Cortex of kidney (tissue), 1 donor: ENCODE measurements at places on chromosomes 12 and 14.

DNA sequence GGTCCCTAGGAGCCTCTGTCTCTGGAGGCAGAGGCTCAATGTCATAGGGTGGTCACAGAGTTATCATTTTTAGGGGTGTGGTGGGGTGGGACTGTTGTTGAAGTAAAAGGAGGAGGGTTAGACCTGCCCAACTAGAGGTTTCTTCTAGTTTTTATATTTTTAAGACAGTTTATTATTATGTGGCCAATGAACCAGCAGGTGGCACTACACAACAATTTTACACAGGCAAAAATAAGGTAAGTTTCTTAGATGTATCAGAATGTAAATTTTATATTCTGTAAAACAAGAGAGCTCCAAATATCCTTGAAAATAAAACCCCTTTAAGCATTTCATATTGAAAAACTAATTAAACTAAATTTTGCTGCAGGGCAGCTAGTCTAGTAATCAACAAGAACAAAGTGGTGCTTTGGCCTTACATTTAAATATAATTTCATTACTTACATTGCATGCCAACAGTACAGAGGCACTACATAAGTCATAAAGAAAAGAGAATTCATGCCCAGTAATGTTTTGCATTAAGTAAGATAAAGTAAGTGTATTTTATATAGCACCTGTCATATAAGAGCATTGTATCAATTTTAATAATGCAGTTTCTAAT, 22.2 kb upstream of the OVCH1 start:
- no peak for DNase-seq

GRCh38 chr12:1380171-1380851, 214.1 kb downstream of the FBXL14 start:
- DNase-seq: no peak

DNA sequence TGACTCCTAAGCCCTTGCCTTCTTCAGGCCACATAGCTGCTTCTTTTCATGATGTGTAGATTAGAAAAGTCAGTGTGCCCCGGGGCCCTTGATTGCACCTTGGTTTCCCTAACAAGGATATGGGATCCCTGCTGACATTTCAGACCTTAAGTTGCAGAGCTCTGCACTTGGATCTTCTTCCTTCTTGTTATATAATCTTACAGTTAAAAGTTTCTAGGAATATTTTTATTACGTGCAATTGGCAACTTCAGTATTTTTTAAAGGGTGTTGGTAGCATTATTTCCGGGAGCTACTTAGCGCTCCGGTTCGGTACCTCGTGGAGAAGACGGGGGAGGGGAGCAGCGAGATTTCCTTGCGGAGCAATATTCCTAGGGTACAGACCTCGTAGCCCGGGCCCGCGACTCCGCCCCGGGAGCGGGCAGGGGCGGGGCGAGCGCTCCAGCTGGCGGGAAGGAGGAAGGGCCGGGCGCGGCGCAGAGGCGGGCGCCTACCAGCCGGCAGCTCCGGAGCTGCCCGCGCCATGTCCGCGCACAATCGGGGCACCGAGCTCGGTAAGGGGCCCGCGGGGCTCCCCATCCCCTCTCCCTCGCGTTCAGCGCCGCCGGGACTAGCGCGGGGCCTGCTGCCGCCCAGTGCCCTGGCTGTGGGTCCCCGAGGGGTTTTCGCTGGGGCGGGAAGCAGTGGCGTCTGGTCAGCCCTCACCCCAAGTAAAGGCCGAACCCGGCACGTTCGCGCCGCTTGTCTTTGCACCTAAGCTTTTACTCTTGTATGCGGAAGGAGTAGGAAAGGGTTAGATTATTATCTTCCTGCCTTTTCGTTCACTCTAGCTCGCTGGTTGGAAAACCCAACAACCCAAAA, at the start of gene DERA:
Gene DERA (plus strand): TSS at position 469 of the 858 bp plus-strand sequence. CDS start 52 bp downstream, at position 521.
- DNase-seq: no peak

GRCh38 chr14:24607081-24607480, 2.4 kb downstream of the GZMH start:
- DNase-seq: no peak

GRCh38 chr14:105474483-105475268, at the start of gene CRIP2:
Gene CRIP2 (plus strand): TSS chr14:105474821. CDS start chr14:105474863, 42 bp downstream.
- DNase-seq: no peak

GRCh38 chr12:43196268-43196907, 355.6 kb downstream of the ADAMTS20 start:
- no peak for DNase-seq

DNA sequence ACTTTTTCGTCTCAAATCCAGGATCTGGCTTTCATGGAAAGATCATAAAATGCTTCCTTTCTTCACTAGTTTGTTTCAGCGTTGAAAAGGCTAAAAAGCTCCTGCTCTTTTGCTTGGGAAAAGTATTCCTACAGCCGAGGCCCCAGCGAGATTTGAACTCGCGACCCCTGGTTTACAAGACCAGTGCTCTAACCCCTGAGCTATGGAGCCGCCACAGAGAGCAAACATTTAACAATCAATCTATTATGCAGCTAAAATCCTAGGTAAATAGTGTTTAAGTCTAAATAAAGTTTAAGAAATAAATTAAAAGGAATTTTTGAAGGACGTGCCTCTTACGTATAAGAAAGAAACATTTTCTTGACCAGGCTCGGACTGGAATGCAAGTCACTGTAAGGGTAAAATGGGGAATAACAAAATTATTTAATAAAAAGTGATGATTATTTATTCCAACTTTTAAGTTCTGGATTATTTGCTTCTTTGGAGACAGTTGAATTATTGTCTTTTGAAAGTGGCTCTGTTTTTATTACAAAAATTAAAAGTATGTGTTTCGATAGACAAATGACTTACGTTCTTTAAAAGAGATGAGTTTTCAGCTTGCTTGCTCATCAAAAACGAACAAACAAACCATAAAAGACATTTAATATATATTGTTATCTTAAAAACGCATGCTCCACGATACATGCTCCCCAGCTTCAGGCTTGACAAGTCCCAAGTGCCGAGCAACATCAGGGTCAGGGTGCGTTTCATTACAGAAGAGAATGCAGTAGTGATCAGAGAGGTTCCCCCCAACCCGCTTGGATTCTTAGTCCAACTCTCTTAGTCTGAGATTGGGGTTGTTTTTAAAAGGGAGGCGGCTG, 10.2 kb downstream of the OR6S1 start:
- DNase-seq: no peak

GRCh38 chr12:9943240-9943639, 11.1 kb upstream of the CLEC2A start:
- DNase-seq: no peak

- no peak for DNase-seq
Observed at GRCh38 chr14:91098591-91098990, 15.3 kb upstream of the DGLUCY start.

- no peak for DNase-seq
Observed at GRCh38 chr14:81784084-81784483, 250.4 kb upstream of the SEL1L start.

DNA sequence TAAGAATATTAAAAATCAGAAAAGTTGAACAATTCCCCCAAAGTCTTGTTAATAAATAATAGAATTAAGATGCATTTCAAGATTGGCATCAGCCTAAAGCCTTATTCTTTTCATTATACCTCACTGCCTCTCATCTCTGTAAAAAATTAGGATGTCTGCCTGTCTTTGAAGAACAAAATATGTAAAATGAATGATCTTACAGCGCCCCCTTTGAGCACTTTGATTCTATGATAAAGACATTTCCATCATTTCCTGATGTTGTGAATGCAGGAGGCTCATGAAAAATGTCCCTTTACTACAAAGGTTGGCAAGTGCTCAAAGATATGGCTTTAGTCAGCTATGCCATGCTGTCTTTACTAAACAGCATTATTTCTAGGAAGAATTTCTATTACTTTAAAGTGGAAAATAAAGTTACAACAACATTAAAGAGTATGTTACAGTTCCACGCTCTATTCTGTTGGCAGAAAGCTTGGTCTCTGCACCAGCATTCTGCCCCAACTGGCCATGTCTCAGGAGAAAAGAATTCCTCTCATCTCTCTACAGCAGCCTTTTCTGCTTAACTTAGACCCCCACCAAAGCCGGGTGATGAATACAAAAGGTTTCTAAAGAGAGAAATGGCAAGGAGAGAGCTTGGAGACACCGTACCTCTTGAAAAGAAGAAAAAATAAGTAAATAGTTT, 95.1 kb downstream of the LLPH start:
- no peak for DNase-seq

GRCh38 chr12:67741270-67741669, 92.7 kb downstream of the DYRK2 start:
- DNase-seq: no peak

GRCh38 chr14:71918955-71919354, 13.3 kb upstream of the RGS6 start:
- no peak for DNase-seq

- DNase-seq: no peak
Observed at GRCh38 chr12:124040291-124040690, 67.3 kb downstream of the ZNF664 start.

DNA sequence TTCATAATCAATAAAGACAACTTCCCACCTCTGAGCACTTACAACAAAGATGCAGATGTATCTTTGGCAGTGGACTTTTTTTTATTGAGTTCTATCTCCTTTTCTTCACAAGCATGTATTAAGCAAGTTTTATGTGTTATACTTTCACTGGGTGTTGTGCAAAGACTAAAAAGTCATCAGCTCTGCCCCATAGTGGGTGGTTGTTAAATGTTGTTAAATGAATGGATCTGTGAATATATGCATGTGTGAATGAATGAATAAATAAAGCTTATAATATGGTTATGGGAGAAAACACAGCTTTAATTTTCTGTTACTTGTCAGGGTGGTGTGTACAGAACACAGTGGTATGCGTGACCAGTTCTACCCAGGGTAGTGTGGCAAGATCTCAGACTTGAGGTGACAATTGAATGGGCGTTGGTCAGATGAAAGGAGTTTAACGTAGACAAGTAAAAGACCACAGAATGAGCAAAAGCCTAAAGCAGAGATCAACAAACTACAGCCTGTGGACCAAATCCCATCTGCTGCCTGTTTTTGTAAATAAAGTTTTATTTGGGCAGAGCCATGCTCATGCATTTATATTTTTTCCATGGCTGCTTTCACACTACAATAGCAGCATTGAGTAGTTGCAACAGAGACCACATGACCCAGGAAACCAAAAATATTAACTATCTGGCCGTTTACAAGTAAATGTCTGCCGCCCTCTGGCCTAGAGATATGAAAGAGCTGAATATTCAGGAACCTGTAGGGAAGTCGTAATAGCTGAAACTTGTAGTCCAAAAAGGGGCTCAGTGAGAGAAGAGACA, 207.4 kb upstream of the EEA1 start:
- no peak for DNase-seq

GRCh38 chr12:49296836-49297694, 2.1 kb downstream of the PRPH start:
- no peak for DNase-seq

- no peak for DNase-seq
Observed at GRCh38 chr12:101759396-101760047, 20.3 kb upstream of the SYCP3 start.

GRCh38 chr14:73269729-73270531, 32.6 kb downstream of the PAPLN start:
- DNase-seq: no peak

DNA sequence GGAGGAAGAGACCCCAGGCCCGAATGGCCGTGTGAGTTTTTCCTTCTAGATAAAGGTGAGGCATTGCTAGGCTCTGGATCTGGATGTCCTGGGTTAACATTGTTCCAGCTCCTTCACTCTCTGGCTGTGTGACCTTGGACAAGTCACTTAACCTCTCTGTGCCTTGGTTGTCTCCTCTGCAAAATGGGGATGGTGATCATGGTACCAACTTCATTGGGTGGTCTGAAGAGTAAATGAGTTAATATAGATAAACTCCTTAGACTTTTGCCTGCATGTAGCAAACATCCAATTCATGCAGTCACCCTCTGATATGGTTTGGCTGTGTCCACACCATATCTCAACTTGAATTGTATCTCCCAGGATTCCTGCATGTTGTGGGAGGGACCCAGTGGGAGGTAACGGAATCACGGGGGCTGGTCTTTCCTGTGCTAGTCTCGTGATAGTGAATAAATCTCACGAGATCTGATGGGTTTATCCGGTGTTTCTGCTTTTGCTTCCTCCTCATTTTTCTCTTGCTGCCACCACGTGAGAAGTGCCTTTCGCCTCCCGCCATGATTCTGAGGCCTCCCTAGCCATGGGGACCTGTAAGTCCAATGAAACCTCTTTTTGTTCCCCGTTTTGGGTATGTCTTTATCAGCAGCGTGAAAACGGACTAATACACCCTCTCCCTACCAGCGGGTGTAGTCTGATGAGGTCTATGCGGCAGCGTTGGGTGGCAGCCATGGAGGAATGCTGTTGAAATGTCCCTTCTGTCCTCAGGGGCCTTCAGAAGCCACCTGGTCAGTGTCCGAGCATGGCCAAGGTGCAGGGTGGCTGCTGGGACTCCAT, 256.1 kb downstream of the GLT1D1 start:
- DNase-seq: no peak

- no peak for DNase-seq
Observed at GRCh38 chr14:85247071-85247470, 282.9 kb upstream of the FLRT2 start.

DNA sequence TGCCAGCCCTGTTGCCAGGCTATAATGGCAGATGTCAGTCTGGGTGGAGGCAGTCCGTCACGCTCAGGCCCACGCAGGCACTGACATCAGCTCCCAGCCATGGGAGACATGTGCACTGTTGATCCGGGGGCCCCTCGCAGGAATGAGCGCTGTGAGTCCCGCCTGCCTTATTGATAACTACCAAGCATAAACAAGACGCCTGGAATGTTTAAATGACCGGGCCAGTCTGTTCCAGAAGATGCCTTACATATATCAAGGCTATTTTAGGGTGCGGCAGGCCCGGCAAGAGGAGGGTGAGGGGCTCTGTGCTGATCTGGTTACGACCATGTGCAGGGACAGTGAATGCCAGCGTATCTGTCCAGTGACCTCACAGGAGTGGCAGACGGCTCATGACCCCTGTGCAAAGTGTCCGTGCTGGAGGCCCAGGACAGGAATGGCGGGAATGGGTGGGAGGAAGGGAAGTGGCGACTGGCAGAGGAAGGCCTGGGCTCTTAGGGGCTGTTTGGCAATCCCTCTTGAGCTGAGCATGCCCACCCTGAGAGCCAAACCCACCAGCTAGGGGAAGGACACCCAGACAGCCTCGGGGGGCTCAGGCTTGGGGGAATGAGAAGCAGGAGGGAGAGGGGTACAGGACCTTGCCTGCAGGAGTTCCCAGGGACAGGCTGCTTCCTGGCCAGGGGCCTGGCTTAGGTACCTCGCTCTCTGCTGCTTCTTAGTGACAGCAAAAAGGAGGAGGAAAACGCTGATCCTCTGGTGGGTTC, 49.3 kb downstream of the DLK1 start:
- no peak for DNase-seq

DNA sequence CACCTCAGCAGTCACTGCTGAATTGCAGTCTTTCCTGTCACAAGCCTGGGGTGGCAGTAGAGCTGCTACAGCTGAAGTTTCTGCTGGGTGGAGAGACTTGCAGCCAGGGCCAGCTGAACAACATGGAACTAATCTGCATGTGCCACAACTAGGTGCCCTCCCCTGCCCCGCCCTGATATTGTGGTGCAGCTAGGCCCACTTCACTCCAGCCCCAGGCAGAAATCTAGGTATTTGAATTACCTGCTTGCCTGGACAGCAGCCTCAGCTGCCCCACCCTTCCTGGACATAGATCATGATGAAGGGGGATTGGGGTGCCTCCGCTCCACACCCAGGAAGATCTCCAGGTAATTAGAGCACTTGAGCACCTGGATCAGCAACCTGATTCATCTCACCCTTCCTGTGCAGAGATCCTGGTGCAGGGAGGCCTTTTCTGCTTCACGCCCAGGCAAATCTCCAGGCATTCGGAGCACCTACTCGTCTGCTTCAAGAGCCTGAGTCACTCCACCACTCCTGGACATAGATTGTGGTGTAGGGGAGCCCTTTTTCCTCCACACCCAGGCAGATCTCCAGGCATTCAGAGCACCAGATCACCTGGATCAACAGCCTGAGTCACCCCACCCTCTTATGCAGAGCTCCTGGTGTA, 477.0 kb downstream of the SOX5 start:
- DNase-seq: no peak

GRCh38 chr14:24681056-24681455, 47.1 kb upstream of the GZMB start:
- no peak for DNase-seq
